ENCODE measurements at places on chromosomes 5 and 9.

- DNase-seq, result no peak
Observed at GRCh38 chr5:6542421-6543345, 90.2 kb downstream of the NSUN2 start.

DNA sequence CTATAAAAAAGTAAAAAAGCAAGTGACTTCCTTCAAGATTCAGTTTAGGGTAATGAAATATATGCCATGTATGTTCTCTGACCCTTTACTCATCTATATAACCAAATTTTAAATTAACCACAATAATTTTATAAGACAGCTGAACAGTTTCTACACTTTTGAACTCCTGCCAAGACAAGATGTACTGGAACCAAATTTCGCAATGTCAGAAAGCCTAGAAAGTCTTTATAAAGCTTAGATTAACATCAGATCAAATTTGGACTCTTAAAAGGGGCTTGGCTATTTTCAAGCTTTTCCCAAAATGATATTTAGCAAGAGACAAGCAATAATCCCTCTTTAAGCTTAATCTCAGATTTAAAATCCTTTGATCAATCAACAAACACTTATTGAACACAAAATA, 362.6 kb downstream of the PTPRD start:
- DNase-seq, result no peak

DNA sequence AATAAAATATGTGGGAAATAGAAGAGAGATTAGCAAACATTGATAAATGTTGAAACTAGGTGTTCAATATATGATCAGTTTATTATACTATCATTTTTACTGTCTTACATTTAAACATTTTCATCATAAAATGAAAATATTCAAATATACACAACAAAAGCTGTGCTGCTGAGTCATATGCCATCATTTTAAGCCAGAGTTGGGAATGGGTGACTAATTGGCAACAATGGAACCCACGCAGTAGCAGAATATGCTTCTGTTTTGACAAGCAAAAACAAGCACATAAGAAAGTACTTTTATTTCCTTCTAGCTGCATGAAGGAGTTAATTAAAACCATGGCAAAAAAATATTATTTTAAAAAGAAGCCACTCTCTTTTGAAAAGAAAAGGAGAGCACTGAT, 340.0 kb upstream of the EDIL3 start:
- DNase-seq, result no peak

DNA sequence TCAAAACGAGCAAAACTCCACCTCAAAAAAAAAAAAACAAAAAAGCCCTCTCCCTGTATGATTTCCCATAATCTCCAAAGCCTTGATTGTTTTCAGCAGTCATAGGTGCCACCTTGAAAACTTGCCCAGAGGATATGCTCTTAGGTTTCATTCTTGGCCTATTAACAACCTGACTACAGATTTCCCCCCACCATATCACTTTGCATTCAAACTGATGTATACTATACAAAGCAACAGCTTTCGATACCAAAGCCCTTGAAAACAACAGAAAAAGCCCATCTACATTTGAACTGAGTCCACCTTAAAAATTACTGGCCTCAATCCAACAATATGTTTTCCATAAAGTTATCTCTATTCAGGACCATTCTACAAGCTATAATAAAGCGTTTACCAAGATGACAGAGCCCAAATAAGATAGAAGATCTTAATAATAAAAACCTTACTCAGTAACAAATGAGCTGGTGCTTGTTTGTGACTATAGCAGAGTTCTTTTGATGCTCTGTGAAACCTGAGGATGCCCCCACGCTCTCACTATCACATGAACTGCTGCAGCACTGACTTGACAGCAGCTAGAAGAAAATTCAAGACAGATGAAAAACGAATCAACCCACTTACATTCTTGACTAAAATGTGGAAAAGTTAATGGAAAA, 44.4 kb downstream of the FNBP1 start:
- no peak for DNase-seq

GRCh38 chr9:136031741-136032730, 63.1 kb downstream of the NACC2 start:
- DNase-seq, result no peak
